Heart left ventricle (tissue), 16 donors: ENCODE measurements at places on chromosomes 5 and 9.

DNA sequence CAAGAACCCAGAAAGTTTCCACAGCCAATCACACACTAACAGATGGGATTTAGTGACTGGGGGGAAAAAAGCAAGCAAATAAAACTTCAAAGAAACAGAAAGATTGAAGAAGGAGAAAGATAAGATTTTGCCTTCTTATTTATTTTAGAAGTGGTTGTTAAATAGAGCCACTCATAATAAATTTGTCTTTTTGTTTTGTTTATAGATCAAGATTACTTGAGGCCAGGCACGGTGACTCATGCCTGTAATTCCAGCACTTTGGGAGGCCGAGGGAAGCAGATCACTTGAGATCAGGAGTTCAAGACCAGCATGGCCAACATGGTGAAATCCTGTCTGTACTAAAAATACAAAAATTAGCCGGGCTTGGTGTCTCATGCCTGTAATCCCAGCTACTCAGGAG, 94.9 kb upstream of the RANBP3L start:
- no peak for DNase-seq

DNA sequence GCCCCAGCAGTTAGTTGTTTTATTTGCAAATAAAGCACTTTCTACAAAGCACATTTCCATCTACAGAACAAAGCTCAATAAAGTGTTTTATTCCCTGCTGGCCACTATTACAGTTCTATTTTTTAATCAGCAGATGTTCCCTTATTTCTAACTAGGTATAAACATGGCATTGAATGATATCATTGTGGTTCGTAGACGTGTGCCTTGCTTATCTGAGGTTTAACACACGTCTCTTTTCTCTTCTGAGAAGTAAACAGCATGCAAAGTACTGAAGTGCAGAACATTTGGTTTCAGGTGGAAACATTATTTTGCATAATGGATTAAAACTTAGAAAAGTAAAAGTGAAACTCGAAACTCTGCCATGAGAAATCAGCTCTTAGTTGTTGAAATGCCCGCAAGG, 1989.3 kb upstream of the WWC1 start:
- no peak for DNase-seq

DNA sequence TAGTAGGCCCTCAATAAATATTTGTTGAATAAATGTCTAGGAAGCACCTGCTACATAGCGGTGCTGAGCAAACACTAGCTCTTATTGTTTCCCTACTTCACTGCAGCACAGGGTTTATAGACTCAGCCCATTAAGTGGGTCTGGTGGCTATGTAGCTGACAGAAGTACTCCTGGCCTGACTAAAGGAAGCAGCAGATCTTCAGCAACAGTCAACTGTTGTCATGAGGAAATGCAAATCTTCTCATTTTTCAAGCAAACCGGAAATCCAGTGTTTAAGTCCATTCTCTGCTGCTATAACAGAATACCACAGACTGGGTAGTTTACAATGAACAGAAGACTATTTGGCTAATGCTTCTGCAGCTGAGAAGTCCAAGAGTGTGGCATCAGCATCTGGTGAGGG, 2.8 kb upstream of the TEX10 start:
- DNase-seq, result no peak

GRCh38 chr9:18208166-18209059, 265.5 kb upstream of the ADAMTSL1 start:
- DNase-seq, result peak; percentile 13

DNA sequence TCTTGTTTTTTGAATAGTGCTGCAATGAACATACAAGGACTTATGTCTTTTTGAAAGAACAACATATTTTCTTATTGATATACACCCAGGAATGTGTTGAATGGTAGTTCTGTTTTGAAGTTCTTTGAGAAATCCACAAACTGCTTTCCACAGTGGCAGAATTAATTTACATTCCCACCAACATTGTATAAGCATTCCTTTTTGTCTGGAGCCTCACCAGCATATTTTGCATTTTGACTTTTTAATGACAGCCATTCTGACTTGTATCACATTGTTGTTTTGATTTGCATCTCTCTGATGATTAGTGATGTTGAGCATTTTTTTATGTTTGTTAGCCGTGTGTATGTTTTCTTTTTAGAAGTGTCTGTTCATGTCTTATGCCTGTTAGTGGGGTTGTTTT, 524.9 kb downstream of the SEMA5A start:
- DNase-seq, result no peak

GRCh38 chr5:158244882-158245281, 385.9 kb upstream of the CLINT1 start:
- DNase-seq, result no peak

GRCh38 chr9:112184221-112184620, 9.1 kb upstream of the SUSD1 start:
- no peak for DNase-seq

DNA sequence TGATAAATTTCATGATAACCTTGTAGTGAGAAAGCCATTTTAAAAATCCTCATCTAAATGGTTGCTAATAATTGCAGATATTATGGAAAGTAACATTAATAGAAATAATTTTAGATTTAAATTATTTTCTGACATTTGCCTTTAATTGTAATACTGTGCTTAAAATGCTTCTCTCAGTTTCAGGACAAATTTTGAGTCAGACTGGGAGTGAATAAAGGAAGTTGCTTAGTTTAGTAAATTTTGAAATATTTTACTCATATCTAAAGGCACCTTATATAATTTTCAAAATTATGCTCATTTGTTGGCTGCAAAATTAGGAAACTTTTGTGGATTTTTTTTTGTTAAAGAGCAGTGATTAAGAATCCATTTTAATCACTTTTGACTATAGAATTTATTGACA, 93.8 kb downstream of the CSNK1G3 start:
- DNase-seq, result no peak

- DNase-seq, result no peak
These were observed 269.2 kb downstream of the ACTL7B start for GRCh38 chr9:108586471-108587139.

DNA sequence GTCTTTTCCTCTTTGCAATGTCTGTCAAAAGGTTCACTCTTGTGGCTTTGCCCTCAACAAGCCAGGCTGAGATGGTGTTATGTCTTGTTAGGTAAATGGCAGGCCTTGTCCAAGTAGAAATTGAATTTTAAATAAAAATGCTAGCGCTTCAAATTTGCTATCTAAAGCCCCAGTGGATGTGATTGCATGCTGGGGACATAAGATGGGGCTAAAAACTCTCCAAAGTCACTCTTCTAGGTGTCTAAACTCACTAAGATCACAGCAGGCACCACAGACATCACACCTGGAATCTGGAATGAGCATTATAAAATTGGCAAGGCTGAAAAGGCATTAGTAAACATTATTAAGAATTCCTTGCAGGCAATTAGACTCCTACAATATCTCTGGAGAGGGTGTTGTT, 262.7 kb upstream of the CLINT1 start:
- DNase-seq, result no peak

- no peak for DNase-seq
These were observed 17.4 kb downstream of the ANKS6 start for GRCh38 chr9:98778711-98779530.

- DNase-seq, result no peak
These were observed 77.4 kb downstream of the SEC61B start for GRCh38 chr9:99299211-99300102.

DNA sequence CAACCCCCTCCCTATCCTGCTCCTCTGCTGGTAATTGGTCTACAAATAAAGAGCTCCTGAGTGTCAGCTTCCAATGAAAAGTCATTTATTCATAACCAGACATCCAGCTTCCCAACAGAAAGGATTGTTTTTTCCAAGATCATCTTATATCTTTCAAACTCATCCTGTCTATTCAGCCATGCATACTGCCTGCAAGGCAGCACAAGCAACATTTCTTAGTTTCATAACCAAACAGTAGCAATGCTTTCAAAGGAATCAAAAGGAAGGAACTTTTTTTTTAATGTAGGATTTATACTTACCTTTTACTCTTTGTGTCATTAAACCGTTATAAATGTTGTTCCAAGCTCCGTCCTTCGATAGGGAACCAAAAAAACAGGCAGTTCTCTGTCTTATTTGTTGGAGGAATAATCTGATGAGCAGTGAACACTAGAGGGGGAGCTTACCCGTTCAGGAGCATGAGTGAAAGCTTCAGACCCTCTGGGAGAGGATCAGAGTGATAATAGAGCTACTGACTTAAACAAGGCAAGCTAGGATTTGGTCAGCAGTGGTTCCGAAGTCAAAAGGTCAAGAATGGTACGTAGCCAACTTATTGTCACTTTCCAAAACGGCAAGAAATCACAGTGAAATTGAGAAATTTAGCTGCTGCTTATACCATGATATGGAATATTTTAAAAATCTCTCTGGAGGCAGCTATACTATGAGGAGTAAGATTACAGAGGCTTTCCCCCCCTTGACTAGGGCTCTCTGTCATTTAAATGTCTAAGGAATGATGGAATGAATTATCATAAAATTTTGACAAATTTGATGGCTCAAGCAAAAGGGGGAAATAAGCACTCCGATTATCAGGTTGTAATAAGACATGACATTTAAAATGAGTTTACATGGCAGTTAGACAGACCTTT, 892.9 kb downstream of the NR2F1-AS1 start:
- DNase-seq, result no peak

GRCh38 chr9:125397736-125398135, 136.1 kb downstream of the GAPVD1 start:
- DNase-seq, result no peak

- DNase-seq, result no peak
These were observed 297.2 kb upstream of the TARS1 start for GRCh38 chr5:33143405-33144123.

GRCh38 chr5:12330381-12330780, 426.1 kb upstream of the CTNND2 start:
- no peak for DNase-seq

- no peak for DNase-seq
These were observed 95.8 kb upstream of the CD180 start for GRCh38 chr5:67292201-67292940.

DNA sequence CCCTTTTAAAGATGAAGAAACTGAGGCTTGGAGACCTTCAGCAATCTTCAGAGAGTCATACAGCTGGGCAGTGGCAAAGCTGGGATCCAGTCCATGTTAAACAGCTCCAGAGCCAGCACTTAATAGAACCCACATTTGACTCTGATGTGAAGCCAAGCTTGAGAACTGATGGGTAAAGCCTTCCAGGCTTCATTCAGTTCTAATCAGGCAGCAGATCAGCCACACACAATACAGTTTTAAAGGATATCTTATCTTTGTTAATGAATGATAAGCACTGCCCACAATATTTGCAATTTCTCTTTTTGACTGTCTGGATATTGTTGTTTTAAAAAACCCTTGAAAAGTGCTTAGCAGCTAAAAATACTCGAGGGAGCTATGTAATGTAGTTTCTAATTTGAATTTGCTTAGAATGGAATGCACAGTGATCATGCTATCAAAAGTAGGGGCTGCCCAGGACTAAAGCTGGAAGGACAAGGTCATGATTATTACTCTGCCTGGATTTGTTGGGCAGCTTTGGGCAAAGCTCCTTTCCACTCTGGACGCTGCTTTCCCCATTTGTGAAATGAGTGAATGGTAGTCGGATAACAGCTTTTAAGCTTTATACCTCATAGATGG, 31.3 kb upstream of the HTR4 start:
- no peak for DNase-seq

GRCh38 chr9:71223953-71224538, 102.6 kb upstream of the TRPM3 start:
- DNase-seq, result no peak

DNA sequence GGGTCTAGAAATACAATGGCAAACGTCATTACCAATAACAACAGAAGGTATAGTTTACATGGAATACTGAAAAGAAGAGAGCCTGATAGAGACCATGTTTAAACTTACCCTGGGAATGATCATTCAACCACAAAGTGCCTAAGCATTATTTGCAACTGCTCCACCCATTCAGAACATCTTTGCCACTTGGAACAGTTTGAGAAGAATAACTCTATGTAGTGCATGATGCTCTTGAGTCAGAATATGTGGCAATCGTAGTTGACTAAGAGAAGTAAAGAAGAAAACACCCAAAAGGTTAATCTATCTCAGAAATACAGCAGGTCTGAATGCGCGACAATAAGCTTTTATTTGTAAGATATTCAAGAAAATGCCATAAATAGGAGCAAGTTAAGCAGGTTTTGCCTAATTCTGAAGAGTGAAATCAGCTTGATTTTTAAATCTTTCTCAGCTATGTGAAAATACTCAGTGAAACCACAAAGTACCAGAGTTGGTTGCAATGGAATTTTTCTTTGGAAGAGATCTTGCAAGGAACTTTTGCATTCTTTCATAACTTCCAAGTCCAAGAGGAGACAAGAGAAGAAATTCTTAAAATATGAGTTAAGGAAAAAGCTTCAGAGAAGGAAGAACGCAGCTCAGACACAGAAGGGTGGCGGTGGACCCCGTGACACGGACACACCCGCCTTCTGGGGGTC, 64.3 kb downstream of the HABP4 start:
- no peak for DNase-seq

- DNase-seq, result no peak
These were observed 47.5 kb upstream of the SH3PXD2B start for GRCh38 chr5:172501708-172502320.
